Endothelial cell of coronary artery (primary cell): ENCODE measurements at places on chromosomes 7 and 10. TPM values are rescaled to one million over a fixed set of nuclear protein-coding genes. Genes with fewer than 3 reads are reported as not detected.

Gene TAS2R41
- total RNA-seq = not detected in 2 replicates

Gene CRHR2
- total RNA-seq = not detected in 2 replicates

Gene JAKMIP3
- total RNA-seq = under 0.01 TPM in 2 replicates

Gene GSTO2
- 0.18 and 0.66 TPM in 2 replicates for total RNA-seq

Gene IFIT2
- 0.81 and 1.7 TPM in 2 replicates for total RNA-seq

Gene VPS41
- 38.4 and 49.0 TPM in 2 replicates for total RNA-seq

Gene MMRN2
- total RNA-seq = 316 and 430 TPM in 2 replicates

Gene LBX1
- total RNA-seq = not detected in 2 replicates

Gene PRF1
- total RNA-seq = not detected in 2 replicates

Gene UTF1
- total RNA-seq = not detected in 2 replicates

Gene CREM
- total RNA-seq = 39.7 and 47.4 TPM in 2 replicates

Gene ANKRD61
- 0.09 and 0.18 TPM in 2 replicates for total RNA-seq

Gene CEP41
- 6.6 and 7.1 TPM in 2 replicates for total RNA-seq

Gene HYAL4
- total RNA-seq = under 0.01 TPM in 1 of 2 replicates, not detected in the other
